ENCODE measurements at places on chromosomes 13 and 19.
A peak's percentile ranks its signal among the peaks of the same experiment; 100 is the strongest.

- DNase-seq, result no peak
Measured at GRCh38 chr19:46783670-46784069, 4.7 kb downstream of the SLC1A5 start.

GRCh38 chr13:52961256-52961910, 67.2 kb upstream of the OLFM4 start:
- no peak for DNase-seq

- no peak for DNase-seq
Measured at GRCh38 chr13:32126278-32126677, 94.7 kb downstream of the FRY start.

DNA sequence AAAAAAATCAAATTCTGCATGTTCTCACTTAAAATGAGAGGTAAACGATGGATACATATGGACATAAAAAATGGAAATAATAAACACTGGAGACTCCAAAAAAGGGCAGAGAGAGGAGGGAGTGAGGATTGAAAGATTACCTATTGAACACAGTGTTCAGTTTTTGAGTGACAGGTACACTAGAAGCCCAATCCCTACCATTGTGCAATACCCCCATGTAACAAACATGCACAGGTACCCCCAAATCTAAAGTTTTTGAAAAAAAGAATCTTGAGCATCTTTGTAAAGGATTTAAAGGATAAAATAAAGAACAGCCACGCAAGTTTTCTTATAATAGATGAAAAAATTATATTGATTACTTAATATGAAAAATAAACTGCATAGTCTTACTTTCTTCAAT, 16.7 kb upstream of the CLC start:
- DNase-seq, result no peak

DNA sequence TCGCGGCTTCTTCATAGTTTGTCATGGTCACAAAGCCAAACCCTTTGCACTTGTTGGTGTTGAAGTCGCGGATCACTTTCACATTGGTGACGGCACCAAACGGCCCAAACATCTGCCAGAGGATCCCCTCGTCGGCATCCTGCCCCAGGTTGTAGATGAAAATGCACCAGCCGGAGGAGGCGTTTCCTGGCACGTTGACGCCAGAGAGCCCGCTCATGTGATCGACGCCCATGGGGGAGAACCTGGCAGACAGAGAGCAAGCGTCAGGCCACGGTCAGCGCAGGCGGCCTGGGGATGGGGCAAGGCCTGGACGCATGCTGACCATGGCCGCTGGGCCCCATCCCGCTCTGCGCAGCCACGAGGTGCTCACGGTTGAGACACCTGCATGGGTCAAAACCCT, 20.1 kb upstream of the TIMM44 start:
- no peak for DNase-seq

DNA sequence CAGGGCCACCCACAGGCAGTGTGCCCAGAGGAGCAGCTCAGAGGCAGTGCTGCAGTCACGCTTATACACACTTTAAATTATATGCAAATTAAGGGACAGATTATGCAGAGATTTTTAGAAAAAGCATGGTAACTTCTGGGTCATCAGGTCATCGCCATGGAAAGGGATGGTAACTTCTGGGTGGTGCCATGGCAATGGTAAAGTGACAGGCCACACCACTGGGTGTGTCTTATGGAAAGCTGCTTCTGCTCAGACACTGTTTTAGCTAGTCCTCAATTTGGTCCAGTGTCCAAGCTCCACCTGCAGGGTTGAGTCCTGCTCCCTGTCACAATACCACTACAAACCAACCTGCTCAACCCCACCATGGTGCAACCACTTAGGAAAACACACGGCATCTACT, 29.9 kb upstream of the LSM14A start:
- DNase-seq, result no peak

DNA sequence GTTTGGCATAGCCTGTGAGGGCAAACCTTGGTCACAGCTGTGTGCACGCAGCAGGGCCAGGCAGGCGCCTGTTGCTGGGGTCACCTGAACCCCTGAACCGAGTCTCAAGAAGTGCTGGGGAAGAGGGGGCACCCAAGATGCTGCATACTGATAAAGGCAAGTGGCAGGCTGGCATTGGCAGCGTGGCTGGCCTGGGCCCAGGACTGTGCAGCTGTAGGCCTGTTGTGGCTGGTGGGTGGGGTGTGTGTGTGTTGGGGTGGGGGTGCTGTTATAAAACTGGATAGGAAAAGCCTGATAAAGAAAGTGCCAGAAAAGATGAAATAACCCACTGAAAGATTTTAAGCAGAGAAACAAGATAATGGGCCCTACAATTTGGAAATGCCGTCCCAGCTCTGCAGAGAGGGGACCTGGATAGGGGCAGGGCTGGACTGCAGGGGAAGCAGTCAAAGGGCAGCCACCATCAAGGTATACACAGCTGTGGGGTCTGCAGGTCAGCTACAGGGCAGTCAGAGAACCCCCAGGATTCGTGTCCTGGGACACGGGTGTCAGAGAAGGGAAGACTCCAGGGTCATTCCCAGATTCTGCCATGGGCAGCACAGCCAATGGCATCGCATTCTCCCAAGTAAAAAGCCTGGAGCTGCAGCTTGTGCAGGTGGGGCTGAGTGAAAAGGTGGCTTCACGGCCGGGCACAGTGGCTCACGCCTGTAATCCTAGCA, 33.2 kb downstream of the CILP2 start:
- no peak for DNase-seq

- no peak for DNase-seq
Measured at GRCh38 chr13:114027826-114028225, 54.0 kb upstream of the C13orf46 start.

GRCh38 chr13:93262729-93263345, 36.2 kb downstream of the GPC6 start:
- no peak for DNase-seq

GRCh38 chr13:112928972-112929782, 39.8 kb upstream of the MCF2L start:
- DNase-seq, result no peak

- DNase-seq, result no peak
Measured at GRCh38 chr19:53388168-53388567, 6.8 kb upstream of the ZNF765 start.

GRCh38 chr13:59991395-59991794, 172.3 kb downstream of the DIAPH3 start:
- DNase-seq, result no peak

GRCh38 chr13:23506071-23506806, 64.0 kb upstream of the TNFRSF19 start:
- DNase-seq, result no peak

DNA sequence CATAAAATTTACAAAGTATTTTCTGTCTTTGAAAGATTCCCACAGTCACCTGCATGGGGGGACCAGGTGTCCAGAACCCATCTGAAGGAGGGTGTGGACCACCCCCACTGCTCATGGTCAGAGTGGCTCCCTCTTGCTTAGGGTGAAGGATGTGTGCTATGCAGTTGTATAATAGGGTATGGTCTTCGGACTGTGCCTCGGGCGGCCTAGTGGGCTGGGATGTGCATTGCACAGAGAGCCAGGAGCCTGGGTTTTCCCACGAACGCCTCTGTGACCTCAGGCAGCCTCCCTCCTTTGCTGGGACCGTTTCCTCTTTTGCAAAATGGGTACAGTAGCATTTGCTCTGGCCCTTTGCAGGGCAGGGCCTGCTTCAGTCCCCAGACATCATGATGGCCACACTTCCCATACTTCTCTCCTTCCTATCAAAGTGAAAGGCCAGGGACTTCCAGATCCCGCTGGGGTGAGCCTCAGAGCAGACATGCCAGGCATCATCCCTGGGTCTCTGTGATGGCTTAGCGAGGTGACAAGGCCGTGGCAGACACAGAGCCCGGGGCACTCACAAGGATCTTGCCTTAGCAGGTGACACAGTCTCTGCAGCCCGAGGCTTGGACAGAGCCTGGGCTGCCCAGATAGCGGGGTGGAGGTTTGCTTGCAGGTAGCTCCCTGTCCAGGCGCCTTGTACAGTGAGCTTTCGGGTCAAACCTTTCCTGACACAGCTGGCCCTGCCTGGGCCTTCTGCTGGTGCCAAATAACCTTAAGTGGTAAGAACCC, 59.4 kb upstream of the ZNF536 start:
- DNase-seq, result no peak

DNA sequence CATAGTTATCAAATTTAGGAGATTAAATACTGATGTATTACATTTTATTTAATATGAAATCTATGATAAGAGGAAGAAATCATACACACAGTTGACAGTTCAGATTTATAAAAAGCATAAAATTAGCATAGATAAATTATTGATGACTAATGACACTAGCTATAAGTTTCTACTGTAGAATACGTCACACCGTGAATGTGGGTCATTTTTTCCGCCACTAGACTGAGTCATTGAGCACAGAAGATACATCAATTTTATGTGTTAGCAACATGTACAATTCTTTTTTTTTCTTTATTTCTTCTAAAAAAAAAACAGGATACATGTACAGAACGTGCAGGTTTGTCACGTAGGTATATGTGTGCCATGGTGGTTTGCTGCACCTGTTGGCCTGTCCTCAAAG, 22.2 kb downstream of the AP2S1 start:
- peak; percentile 37 for DNase-seq

GRCh38 chr13:109568339-109568818, 218.0 kb downstream of the IRS2 start:
- DNase-seq, result no peak

DNA sequence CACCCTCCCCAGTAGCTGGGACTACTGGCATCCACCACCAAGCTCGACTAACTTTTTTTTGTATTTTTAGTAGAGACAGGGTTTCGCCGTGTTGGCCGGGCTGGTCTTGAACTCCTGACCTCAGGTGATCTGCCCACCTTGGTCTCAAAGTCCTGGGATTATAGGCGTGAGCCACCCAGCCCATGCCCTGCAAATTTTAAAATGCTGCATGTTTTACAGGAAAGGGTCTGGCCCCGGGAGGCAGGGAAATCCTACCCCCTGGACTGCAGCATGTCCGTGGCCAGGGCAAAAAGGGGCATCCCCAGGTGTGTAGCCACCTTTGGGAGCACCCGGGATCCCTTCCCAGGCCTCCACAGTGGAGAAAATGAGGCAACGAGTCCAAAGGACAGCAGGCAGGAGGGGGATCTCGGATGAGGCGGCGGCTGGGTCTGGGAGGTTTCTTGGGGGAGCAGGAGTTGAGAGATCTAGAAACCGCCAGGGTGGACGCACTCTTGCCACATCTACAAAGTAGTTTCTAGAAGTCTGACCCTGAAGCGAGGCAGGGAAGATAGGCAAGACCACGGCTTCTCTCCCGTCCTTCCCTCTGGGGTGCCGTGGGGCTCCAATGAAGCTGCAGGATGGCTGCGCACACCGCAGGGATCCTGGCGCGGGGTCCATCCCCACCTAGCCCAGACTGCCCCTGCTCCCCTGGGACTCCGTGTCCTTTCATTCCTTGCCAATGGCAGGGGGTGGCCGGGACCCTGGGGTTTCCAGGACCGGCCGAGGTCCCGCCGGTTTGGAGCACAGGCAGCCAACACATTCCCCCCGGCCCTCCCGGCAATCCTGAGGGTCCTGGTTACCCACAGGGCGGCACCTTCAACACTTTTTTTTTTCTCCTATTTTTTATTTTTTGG, 21.3 kb upstream of the ZBTB7A start:
- DNase-seq, result no peak

- no peak for DNase-seq
Measured at GRCh38 chr13:72062566-72062965, 195.6 kb upstream of the DACH1 start.

DNA sequence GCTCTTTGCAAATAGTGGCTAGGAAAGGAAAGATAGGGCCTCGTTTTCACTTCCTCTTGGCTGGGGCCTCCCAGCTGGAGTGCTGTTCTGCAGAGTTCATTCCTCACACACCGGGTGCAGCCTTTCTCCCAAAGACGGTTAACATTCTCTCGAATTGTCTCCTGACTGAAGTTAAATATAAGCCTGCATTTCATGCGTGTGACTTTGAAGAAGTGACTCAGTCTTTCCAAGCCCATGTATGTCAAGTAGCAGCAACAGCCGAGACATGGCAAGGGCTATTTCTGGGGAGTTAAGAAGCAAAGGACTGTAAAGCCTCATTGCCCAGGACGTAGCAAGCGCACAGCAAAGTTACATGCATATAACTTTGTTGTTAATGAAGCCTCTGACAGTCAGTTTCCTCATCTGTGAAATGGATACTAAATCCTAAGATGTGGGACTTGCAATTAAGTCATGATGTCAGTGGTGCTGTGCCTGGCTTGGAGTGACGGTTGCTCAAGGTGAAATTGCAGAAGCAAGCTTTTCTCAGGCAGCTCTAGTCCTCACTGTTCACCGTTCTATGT, 502.4 kb downstream of the MYO16 start:
- DNase-seq, result no peak

GRCh38 chr13:91302111-91302510, 45.4 kb upstream of the MIR17HG start:
- no peak for DNase-seq

DNA sequence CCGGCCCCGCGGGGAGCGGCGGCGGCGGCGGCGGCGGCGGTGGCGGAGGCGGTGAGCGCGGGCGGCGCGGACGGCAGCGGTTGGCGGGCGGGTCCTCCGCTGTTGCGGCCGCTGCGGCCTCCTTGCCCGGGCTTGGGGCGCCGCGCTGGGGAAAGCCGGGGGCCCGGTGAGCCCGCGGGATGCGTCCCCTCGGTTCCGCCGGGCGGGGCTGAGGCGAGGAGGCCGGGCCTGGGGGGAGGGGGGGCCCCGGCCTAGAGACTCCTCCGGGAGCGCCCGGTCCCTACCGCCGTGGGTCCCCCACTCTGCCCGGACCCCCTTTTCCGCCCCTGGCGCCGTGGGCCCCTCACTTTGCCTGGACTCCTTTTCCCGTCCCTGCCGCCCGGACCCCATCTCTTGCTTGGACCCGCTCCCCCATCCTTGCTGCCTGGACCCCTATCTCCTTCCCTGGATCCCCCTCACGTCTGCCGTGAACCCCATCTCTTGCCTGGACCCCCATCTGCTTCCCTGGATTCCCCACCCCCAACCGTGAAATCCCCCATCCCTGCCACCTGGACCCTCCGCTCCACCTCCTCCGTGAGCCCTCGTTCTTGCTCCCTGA, 28.6 kb upstream of the NDUFS7 start:
- DNase-seq, result peak; percentile 28

DNA sequence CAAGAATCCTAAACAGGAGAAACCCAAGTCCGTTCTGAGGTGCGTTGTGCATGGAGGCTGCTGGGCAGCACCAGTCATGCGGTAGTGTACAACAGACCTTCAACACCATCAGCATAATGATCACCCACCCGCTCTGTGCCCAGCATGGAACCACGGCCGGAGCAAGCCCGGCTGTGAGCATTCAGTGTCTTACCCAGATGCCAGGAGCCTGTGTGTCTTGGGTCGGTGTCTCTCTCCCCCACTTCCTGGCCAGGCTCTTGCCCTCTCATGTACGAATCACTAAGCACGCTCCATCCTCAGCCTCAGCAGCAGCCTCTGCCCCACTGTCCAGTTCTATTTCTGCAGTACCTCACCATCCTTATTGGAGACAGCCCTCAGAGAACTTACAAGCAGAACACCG, 231.6 kb upstream of the IRS2 start:
- DNase-seq, result no peak
